ENCODE measurements at places on chromosomes 11 and 22. TPM values are rescaled to one million over a fixed set of nuclear protein-coding genes. Genes with fewer than 3 reads are reported as not detected.

MUC5AC gene
- polyA plus RNA-seq = 0.03 TPM

TMEM191B gene
- 0.50 TPM for polyA plus RNA-seq

DNA sequence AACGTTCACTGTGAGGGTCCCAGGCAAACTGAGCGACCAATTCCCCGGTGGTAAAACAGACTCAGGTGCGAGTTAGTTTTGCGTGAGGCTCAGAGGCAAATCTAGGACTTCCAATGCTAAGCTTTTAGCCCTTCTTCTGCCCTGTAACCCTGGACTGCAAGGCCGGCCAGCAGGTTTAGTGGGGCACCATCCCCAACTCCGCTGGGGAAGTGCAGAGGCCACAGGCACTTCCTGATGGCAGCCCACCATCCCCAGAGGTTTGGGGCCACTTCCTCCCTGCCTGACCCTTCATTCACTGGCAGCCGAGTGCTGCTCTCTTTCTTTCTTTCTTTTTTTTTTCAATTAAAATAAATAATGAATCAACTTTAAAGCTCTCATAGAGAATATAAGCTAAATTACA is 124.6 kb upstream of the B3GAT1 start:
- DNase-seq = no peak

DNA sequence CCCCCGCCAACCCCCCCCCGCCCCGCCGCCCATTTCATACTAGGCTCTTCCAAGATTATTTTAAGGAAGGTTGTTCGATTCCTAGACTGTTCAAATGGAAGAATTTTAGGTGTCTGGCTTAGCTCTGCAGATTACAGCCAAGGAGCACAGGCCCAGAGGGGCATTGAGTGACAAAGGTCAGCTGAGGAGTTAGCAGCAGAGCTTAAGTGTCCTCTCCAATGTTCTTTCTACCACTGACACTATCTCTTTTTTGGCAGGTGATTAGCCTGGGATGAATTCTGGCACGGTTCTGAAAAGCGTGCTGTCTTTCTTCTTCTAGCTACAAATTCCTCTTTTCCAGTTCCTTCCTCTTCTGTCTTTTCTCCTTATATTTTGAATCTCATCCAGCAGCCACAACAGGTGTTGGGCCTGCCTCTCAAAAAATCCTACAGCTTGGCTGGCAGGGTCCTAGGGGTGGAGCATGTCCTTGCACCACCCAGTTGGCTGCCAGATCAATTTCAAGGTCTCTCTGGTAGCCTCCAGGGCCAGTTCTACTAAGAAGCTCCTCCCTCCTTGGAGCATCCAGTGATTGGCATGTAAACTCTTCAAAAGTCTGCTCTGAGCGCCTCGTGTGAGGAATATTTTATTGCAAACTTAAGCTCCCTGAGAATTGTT is 23.0 kb downstream of the KCNE3 start:
- DNase-seq = no peak

KCNJ4 gene
- polyA plus RNA-seq = 0.18 TPM

AGBL2 gene
- polyA plus RNA-seq = 10.7 TPM

NELL1 gene
- 2.6 TPM for polyA plus RNA-seq

TPH1 gene
- 3.0 TPM for polyA plus RNA-seq

DNA sequence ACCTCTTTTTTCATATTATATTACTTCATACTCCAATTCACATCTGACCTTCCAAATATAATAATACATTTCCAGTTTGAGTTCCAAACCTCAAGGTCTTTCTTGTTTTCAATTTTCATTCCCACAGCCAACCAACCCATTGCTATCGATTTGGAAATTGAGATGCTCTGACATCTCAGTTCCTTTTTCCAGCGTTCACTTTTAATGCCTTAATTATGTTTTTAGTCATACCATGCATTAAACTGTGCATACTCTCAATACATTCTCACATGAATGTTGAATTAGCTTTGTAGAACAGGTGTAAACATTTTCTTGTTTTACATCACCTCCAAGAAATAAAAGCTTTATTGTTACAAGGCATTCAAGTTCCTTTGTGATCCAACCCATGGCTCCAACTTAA is 294.2 kb upstream of the ANO3 start:
- DNase-seq = no peak

DNA sequence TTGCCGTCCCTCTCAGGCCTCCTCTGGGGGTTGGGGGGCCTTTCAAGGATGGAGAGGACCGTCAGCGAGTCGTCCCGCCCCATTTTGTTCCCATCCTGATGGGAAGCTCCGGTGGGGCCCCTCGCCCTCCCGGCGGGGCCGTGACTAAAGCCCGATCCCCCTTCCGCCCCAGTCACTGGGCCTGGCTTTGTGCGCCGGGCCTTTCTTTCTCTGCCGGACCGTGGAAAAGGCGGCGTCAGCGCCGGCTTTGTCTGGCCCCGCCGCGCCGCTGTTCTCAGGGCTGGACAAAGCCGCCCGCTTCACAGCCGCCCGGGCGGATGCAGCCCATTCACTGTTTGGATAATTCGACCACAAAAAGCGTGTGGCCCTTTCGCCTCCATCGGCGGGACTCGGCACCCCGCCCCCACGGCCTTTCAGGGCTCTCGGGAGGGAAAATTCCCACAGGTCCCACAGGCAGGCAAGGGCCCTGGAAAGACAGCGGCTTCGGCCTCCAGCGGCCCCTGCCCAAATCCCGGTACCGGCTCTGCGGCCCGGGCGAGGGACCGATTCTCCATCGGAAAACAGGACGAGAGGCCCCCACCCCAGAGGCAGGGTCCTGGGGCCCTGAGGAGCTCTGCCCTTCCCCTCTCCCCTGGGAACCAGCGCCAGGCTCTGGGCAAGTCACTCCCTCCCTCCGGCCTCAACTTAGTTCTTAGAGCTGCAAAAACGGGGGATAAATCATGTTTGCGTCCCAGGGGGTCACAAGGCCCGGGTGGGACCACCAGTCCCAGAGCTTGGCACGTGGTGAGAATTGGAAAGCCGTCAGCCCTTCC is 87.2 kb downstream of the WNT7B start:
- no peak for DNase-seq

- no peak for DNase-seq
These were observed 134.0 kb upstream of the SORL1-AS1 start for GRCh38 chr11:121586750-121587149.

All from left kidney (tissue), 8 donors.